ENCODE measurements at places on chromosomes 7 and 10. TPM values are rescaled to one million over a fixed set of nuclear protein-coding genes. Genes with fewer than 3 reads are reported as not detected.

DNA sequence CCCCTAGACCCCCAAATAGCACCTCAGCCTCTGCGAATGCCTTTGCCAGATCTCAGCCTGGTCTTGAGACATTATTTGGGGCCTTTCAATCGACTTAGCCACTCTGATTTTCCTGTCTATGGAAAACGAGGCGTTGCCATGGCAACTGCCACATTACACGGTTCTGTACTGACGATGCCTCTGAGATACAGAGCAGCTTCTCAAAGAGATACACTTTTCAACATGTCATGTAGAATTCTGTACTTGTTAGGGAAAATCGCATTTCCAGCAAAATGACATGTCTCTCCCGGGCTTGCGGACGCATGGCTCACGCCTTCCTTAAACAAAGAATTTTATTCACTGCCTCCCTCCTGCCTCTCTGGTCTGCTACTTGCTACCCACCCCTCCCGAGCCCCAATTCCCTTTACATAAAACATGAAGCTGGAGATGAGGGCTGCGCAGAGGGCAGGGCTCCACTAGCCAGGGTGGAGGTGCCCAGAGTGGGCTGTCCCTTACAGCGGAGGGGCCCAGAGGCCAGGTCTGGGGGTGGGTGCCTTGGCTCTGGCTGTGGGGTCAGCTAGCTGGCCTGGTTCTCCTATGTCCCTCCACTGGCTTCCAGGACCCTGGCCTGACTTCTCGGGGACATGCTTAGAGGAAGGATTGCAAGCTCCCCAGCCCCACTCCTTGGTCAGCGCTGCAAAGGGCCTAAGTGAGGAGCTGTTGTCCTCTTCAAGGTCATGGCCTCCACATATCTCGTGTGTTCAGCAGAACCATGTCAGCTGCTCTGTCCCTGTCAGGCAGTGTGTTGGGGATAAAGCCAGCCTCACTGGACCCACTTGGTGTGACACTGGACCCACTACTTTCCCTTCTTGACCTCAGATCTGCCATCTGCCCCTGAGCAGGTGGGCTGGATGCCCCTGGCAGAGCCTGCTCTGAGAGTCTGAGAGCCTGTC lies 342.5 kb downstream of the RPS24 start:
- peak; percentile 72 for DNase-seq

DNA sequence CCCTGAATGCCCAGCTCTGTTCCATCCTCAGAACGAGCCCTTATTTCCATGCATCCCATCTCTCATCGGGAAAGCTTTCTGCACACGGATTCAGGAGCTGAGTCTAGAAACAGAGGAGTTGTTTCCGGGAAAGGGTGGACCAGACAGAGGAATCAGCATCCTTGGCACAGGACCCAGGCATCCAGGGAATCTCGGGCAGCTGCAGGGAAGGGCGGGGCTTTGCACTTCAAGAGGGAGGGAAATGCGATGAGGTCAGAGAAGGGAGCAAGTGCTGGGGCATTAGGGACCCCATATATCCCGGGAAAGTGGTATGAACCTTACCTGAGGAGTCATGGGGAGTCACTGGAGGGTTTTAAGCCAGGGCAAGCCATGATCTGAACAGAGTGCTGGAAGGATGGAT lies 68.5 kb downstream of the NPTX2 start:
- peak; percentile 32 for DNase-seq

GRCh38 chr10:25130906-25131305 lies 43.9 kb upstream of the GPR158 start:
- no peak for DNase-seq

GRCh38 chr7:147251751-147252325 lies 1135.2 kb downstream of the CNTNAP2 start:
- DNase-seq: no peak

GRCh38 chr10:1035201-1035600 lies 9.5 kb upstream of the IDI2 start:
- no peak for DNase-seq

GRCh38 chr7:156234192-156234591 lies 406.4 kb upstream of the RNF32 start:
- DNase-seq: no peak

Gene C10orf88
- total RNA-seq: 9.7 TPM

Gene PRKCQ
- 15.2 TPM for total RNA-seq

Gene NODAL
- 0.92 TPM for total RNA-seq

Gene FAM107B
- 36.6 TPM for total RNA-seq

Gene PIP
- 11.3 TPM for total RNA-seq

Gene FOXP2
- total RNA-seq: 25.8 TPM

Gene OR2F2
- not detected for total RNA-seq

All from tongue (tissue), 3 donors.